ENCODE measurements at places on chromosomes 2 and 18. TPM values are rescaled to one million over a fixed set of nuclear protein-coding genes. Genes with fewer than 3 reads are reported as not detected.

DNA sequence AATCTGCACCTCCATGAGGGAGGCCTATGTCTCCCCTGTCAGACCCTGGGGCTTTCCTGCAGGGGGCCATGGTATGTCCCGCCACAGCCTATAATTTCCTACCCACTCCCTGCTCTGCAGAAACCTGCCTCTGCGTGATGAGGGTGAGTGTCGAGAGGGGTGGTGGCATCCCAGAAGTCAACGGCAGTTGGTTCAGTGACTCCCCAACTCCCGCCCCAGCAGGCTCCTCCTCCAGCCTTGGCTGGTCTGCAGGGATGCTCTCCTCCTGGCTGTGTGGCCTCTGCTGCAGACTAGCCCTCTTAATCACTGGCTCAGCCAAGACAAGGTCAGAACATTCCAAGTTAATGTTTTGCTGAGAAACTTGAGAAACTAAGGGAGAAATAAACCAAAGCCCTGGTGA, 13.3 kb downstream of the CELF4 start:
- no peak for DNase-seq

DNA sequence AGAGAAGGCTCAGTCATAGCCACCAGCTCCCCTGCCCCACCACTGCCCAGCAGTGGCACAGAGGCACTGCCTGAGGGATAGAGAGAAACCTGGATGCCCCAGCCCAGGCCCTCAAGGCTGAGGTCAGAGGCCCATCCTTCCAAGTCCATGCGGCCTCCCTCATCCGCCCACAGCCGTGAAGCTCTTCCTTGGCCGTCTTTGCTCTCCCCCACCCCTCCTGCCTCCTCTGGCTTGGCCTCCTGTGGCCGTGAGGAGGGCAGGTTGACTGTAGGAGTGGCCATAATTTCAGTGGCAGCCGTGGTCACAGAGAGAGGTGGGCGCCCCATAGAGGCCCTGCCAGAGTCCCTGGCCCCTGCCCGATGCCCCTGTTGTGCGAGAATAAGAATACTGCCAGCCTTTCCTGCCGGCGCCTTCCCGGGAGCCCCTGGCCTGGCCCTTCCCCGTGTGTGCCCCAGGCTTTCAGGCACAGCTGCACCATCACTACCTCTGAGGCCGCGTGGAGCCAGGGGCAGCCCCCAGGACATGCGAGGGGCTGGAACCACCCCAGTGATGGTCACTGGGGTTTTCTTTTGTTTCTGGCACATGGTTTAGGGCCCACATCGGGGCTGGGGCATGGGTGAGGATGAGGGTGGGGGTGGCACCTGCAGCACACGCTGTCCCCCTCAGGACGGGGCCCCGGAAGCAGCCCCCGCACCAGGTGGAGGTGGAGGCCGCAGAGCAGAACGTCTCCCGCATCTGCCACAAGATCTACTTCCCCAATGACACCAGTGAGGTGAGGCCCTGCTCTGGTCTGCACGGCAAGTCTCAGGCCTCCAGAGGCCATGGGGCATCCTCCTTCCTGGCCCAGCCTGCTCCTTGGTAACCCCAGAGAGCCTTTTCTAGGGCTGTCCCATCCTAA, 13.1 kb upstream of the GPR17 start:
- DNase-seq: no peak

DNA sequence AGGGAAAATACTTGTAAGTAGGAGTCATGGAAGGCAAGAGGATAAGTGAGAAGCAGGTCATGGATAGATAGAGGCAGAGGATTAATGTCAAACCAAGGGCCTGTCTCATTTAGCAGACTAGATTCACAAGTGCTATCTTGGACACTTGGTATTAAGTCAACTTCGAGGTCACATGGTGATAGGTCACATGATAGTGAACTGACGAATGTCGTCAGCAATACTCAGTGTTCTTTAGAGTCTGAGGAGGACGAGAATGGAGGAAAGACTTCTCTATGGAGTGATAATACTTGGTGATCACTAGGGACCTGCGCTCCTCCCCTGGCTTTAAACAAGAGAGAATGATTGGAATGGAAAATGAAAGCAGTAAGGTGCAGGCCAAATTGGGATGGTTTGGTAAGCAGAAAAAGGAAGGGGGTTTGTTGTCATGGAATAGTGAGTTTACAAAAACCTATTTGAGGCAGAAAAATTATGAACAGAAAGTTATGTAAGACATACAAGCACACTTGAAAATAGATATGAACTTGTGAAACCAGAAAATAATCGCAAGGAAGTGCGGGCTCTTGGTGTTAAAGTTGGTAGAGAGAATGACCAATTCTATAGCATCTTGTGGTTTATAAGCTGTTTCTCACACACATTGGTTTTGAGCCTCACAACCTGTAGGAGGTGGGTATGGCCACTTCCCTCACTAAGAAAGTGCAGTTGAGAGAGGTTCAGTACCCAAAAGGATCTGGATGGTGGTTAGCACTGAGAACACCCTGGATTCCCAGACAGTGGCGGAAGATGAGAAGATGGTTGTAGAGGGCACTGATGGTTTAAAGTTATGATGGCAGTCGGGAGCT, 141.5 kb downstream of the WDSUB1 start:
- DNase-seq: no peak

DNA sequence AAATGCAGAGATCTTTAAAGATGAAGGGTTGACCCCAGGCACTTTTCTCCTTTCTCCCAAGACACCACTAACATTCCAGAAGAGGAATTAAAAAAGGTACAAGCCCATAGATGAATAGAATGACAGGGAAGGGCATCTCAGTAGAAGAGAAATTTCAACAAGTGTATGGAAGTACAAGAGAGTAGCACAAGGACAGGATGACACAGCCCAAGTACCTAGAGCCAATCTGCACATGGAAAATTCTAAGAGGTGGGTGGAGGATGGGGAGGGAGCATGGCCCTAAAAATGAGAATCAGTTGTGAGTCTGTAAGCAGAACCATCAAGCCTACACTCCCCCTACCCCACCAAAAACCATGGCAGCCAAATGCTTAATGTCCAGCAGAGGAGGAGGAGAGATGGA, 39.7 kb upstream of the LOXHD1 start:
- DNase-seq: no peak

DNA sequence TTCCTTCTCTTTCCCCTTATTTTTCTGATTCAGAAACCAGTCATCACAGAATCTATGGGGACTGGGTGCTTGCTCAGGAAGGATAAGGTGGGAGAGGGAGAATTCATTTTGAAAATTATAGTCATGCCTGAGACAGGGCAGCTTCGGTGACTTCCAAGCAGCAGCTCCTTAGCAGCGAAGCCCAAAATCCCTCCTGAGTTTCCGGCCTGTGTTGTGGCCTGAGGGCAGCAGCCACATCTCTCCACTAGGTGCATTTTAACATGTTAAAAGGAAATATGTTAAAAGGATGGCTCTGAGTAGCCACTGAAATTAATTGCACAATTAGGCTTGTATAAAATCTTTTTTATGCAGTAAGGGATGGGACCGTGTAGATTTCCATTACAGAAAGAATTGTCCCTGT, 207.0 kb upstream of the RAB12 start:
- no peak for DNase-seq

DNA sequence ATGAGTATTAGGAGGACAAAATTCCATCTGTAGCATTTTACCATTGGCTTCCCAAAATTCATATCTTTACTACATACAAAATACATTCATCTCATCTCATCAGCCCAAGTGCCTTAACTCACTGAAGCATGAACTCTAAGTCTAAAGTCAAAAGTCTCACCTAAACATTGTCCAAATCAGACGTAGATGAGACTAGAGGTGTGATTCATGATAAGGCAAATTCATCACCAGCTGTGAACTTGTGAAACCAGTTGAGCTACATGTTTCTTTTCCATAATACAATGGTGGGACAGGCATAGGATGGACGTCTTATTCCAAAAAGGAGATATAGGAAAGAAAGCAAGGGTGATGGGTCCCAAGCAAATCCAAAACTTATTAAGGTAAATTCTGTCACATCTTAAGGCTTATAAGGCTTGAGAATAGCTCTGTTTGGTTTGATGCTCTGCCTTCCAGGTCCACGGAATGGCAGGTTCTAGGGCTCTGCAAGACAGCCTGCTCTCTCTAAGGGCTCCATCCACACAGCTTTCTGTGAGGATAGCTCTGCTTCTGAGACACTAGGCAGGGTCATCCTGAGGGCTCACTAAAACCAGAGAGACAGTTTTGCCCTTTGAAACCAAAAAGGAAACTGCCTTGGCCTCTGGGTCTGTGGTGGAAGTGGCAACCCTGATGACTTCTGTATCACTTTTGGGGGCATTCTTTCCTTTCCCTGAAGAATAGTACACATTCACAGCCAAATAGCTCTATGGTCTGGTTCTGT, 9.6 kb downstream of the IFIH1 start:
- no peak for DNase-seq

GRCh38 chr18:55102501-55102900, 143.2 kb upstream of the CCDC68 start:
- no peak for DNase-seq

GRCh38 chr2:28453396-28453795, 42.5 kb upstream of the PLB1 start:
- no peak for DNase-seq

DNA sequence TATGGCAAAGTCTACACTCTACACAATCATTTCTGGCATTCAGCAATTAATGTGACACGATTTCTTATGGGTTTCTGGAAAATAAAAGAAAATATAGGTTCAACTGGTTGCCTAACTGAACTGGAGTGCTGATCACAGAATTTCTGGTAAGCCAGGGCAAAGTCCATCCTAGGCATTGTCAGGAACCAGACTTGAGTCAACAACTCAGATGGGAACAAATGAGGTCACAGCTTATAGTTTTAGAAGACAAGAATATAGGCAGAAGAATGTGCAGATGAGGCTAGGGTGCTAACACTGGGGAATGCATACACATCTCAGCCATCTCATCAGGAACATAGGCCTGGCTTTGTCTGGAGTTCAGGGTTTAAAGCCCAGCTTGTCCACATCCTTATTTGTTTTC, 317.2 kb upstream of the ID2 start:
- DNase-seq: no peak

The C2orf72 gene
- 0.15 TPM for total RNA-seq

The TNFRSF11A gene
- total RNA-seq: 3.6 TPM

The RGPD3 gene
- 0.12 TPM for total RNA-seq

The C2orf15 gene
- total RNA-seq: 0.26 TPM

The MLPH gene
- total RNA-seq: 91.5 TPM

The HRH4 gene
- not detected for total RNA-seq

The LIPG gene
- 0.09 TPM for total RNA-seq

Data from left cardiac atrium (tissue), 4 donors.